AG04450 (cell line): ENCODE measurements at places on chromosomes 7 and 10.

- DNase-seq = no peak
Measured at GRCh38 chr10:12655940-12656339, 306.6 kb downstream of the CAMK1D start.

DNA sequence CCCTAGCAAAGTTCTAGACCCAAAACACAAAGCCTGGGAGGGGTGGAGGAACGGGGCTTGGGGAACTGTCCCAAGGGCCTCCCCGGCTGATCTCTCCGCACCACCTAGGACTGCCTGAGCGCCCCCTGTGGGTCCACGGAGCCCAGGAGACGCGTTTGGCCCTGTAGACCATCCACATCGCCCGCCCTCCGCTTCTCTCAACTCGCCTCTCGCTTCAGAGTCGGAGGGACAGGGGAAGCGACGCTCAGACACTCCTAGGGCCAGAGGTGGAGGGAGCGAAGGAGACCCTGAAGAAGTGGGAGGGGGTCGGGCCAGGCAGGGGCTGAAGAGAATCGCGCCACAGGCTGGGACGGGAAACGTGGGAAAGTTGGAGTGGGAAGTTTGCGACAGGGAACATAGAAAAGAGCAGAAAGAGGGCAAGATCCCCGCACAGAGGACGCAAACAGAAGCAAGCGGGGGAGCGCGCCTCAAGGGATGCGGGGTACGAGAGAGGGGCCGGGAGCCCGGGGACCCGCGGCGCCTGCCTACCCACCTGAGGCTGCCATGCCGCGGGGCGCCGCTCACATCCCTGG is 378 bp downstream of the PIK3AP1 start:
- DNase-seq = no peak

- no peak for DNase-seq
Measured at GRCh38 chr7:76076995-76077394, 29.1 kb downstream of the MDH2 start.

DNA sequence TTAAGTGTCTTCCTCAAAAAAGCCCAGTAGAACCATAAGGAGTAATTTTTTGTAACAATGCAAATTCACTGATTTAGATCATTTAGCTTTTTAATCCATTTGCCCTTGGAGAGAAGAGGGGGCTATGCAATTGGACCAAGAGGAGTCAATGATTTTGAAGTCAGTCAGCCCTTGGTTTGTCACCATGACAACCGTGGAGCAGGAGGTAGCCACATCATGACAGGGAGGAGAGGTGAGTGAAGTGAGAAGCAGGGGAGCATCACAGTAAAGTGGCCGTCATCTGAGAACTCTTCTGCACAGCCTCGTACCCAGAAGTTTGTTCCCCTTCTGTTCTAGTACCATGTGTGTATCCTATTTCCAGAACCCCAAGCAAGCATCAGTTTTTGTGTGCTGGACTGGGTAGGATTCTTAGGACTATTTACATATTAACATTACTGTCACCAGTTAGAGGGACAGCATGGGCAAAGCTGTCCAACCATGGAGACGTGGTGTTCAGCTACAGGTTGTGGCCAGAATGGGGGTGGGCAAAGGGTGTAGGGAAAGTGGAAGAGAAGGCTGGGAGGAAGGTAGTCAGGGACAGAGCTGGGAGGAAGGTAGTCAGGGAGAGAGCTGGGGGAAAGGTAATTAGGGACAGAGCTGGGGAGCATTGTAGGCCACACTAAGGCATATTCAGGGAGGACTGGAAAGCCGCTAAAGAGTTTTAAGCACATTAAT is 13.1 kb downstream of the UBE3C start:
- no peak for DNase-seq

GRCh38 chr10:132915411-132915810 is 27.0 kb downstream of the CFAP46 start:
- no peak for DNase-seq

GRCh38 chr10:69358148-69358795 is 58.4 kb downstream of the TACR2 start:
- DNase-seq = no peak
